ENCODE measurements at places on chromosomes 12 and 14.

GRCh38 chr14:99537399-99537798, 56.2 kb downstream of the CCNK start:
- DNase-seq: no peak

- no peak for DNase-seq
Observed at GRCh38 chr12:91188778-91189177, 6.2 kb upstream of the DCN start.

DNA sequence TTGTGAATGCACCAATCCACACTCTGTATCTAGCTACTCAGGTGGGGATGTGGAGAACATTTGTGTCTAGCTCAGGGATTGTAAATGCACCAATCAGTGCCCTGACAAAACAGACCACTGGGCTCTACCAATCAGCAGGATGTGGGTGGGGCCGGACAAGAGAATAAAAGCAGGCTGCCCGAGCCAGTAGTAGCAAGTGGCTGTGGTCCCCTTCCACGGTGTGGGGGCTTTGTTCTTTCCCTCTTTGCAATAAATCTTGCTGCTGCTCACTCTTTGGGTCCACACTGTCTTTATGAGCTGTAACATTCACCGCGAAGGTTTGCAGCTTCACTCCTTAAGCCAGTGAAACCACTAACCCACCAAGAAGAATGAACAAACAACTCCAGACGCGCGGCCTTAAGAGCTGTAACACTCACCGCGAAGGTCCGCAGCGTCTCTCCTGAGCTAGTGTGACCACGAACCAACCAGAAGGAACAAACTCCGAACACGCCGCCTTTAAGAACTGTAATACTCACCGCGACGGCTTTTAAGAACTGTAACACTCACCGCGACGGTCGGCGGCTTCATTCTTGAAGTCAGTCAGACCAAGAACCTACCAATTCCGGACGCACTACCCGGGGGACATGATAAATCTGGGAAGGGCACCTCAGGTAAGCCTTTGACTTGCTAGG, 4.6 kb upstream of the LDHB start:
- DNase-seq: no peak

DNA sequence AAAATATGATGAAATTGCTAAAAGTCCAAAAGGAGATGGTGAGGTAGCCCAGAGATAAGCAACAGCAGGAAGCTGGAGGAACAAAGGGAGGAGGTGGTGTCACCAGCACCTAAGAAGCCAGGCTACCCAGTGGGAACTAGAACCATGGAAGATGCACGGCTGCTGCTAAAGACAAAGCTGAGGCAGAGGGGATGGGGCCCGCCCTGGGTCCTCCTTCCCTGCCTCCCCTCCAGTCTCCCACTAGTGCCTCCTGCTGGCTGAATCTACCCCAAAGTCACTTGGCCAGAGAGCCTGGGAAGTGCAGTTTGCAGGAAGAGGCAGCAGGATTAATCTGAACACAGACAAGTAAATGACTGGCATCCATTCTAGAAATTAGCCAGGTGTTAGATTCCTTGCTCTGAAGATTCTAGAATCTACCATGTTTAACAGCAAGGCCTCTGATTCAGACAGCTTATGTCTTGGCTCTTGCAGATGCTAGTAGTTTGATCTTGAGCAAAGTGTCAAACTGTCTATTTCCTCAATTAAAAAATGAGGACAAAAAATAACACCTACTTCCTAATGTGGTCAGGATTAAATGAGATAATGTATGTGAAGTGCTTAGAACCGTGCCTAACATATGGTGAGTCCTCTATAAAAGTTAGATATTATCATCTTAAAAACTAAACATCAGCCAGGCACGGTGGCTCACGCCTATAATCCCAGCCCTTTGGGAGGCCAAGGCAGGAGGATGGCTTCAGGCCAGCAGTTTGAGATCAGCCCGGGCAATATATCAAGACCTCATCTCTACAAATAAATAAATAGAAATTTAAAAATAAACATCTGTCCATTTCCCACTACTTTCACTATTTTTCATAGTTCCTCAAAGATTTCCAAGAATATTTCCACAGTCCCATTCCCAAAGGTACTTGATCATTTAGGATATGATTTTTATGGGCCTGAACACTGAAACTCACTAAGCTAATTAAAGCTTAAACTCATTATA, 5.8 kb upstream of the LRP10 start:
- no peak for DNase-seq

DNA sequence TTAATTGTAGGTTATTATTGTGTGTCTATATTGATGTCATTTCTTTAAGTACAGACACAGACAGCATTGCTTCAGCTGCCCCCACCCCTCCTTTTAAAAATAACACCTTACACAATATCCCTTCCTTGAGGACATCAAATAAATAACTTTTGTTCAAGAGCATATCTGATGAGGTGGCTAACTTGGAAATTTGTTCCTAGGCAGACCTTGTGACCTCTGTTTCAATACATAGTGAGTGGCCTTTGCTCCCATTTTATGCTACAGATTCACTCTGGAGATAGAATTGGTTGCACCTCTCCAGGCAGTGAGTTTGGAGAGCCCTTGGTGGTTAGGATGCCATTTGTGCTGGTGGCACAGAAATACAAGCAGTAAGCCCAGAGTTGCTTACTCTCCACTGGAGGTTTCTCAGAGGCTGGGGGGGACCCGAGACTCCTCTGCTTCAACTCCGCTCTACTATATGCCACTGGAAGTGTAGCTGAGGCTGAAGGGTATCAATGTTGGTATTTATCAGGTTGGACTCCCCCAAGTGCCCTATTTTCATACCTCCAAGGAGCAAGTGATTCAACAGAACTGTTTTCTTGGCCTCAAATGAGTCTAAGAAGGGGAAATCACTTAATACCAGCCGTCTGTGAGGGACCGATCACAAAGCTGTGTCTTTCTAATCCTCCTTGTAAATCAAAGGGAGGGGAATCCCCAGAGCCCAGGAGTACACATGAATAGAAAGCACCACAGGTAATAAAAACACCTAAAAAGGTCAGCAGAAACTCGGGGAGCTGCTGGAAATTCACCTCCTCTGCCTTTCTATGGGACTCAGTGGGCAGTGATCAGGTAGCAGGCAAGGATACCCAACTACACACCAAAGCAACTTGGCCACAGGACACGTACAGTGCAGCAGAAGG, 463.1 kb downstream of the RAD51B start:
- DNase-seq: no peak
